ENCODE measurements at places on chromosomes 4 and X. TPM values are rescaled to one million over a fixed set of nuclear protein-coding genes. Genes with fewer than 3 reads are reported as not detected.

DNA sequence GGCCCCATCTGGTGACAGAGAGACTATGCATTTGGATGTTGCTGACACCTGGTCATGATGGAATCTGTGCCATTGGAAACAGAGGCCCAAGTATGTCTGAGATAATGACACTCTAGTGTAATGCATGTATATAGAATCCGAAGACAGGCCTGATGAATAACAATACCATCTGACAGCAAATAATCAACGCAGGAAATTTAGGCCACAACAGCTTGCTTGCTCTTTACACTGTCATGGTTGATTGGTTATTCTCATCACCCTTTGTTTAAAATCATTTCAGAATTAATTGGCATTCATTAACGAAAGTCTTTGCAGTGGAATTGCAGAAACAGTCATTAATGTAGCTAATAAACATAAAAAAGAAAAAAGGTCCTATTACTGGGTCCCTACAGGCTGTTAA is 194.8 kb downstream of the AFF2 start:
- no peak for DNase-seq

- DNase-seq, result no peak
These were observed 14.8 kb upstream of the MXD4 start for GRCh38 chr4:2276581-2277325.

GRCh38 chrX:68878977-68879645 is 50.3 kb downstream of the EFNB1 start:
- no peak for DNase-seq

- no peak for DNase-seq
These were observed 14.2 kb upstream of the OSTC start for GRCh38 chr4:108636246-108636645.

POU3F4 gene
- total RNA-seq, result not detected

DNA sequence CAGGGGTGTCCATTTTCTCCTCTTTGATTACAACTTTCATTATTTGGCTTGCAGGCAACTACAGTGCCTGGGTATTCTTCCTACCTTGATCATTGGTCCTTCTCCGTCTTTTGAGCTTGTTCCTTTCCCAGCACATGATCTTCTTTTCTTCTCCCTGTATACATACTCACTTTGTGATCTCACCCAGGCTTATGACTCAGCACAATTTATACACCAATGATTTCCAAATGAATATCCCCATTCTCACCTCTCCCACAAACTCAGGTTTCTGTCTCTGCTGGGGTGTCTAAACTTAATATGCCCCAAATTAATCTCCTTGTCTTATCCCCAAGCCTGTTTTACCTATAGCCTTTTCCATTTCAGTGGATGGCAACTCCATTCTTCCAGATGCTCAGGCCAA is 19.5 kb upstream of the C4orf54 start:
- no peak for DNase-seq

GRCh38 chr4:89305028-89305427 is 2.6 kb downstream of the GPRIN3 start:
- no peak for DNase-seq

PAK3 gene
- total RNA-seq, result 0.90 TPM

- DNase-seq, result no peak
These were observed 450.7 kb downstream of the UBE2NL start for GRCh38 chrX:144334577-144334976.

DNA sequence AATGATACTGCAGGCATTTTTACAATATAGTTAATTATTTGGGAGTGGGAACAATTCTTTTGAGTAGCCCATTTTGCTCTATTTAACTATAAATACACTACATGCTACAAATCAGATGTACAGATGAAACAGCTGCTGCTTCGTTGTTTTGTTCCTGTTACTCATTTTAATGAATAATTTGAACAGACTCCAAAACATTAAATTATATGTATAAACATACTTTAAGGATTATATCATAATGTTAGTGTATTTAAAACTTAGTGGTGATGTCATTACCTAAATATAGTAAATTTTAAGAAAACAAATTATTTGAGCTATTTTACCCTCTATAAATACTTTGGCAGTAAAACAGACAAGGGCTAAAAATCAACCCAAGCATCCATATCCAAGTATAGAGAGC is 60.7 kb downstream of the GAB1 start:
- peak; percentile 38 for DNase-seq

DNA sequence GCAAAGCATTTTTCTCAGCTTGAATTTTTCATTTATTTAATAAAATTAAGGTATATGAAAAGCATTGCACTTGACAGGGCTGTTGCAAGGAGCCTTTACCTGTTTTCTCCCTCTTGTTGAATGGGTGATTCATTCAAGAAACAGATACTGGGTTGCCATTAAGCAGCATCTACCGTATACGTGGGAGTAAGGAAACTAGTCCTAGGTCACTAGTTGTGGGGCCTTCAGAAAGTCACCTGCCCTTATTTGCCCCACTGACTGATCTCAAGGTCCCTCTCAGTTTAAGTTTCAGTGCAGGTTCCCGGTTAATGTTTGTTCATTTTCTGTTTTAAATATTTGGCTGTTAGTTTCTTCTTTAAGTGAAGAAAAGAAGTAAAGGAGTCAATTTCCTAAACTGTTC is 34.0 kb downstream of the LHFPL1 start:
- DNase-seq, result no peak

THAP9 gene
- 7.1 TPM for total RNA-seq

GRCh38 chr4:137238456-137239162 is 293.7 kb downstream of the PCDH18 start:
- no peak for DNase-seq

DNA sequence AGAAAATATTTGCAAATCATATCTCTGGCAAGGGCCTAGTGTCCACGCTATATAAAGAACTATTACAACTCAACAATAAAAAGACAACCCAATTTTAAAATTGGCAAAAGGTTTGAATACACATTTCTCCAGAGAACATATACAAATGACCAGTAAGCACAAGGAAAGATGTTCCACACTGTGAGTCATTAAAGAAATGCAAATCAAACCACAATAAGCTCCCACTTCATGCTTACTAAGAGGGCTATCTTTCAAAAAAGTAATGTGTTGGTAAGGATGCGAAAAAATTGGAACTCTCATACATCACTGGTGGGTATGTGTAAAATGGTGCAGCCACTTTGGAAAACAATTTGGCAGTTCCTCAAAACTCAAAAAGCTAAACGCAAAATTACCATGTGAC is 884.0 kb upstream of the INTU start:
- DNase-seq, result no peak

JADE3 gene
- 3.9 TPM for total RNA-seq

GRCh38 chr4:187127456-187127855 is 403.8 kb upstream of the FAT1 start:
- DNase-seq, result no peak

GRCh38 chr4:15755321-15756155 is 22.6 kb upstream of the CD38 start:
- DNase-seq, result peak; percentile 53

DNA sequence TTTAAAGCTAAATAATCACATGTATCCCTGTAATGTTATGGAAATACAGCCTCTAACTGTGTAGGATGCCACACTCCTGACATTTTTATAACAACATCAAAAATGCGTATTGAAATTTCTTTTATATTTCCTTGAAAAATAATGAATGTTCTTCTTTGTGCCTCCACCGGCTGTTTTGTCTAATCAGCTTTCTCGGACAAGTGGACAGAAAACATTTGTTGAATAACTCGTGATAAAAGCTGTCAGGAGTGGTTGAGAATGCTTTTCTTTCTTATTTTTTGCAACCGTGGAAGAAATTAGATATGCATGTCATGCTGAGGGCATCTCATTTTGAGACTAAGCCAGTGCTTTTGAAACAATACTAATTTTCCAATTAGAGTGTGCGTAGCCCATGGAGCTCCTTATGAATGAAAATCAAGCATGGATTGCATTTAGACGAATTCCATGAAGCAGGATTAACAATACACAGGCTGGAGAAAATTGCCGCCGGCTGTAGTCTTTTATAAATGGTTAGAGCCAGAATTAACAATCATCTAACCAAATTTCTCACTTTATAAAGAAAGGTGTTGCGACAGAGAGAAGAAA is 614.5 kb upstream of the LCORL start:
- no peak for DNase-seq

GRCh38 chrX:17844236-17844635 is 16.9 kb downstream of the RAI2 start:
- DNase-seq, result no peak

DOK7 gene
- total RNA-seq, result not detected

DNA sequence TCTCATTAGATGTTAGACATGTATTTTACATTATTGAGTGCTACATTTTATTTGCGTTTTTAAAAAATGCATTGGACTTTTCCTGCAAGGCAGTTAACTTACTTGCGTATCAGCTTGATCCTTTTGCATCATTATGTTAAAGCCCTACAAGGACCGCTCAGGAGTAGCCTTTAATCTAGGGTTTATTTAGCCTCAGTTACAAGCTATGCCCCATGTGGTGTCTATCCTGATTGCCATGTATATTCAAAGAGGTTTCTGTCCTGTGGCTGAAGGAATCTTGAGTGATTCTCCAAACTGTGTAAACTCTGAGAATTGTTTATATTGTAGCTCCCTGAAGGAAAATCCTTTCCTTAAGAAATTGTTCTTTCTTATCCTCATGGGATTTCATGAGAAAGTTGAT is 821.8 kb upstream of the AGA start:
- no peak for DNase-seq

DNA sequence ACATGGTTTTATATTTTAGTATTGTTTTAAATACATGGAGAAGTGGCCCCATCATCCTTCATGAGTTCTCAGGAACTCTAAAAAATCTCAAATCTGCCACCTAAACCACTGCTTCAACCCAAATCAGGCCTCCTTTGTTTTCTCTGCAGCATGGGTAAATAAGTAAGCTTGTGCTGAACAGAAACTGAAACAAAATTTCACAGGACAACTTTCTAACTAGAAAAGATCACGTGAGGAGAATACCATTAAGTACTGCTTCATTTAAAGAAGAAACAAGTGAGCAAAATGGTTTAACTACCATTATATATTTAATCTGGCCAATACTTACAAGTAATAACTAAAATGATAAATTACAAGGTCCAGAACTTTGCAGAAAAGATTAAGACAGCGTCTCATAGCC is 2.5 kb downstream of the ARAP2 start:
- no peak for DNase-seq

GRCh38 chr4:46994007-46994405 is 625 bp upstream of the GABRA4 start:
- DNase-seq, result no peak

- DNase-seq, result peak; percentile 47
These were observed 77.6 kb downstream of the ARHGAP6 start for GRCh38 chrX:11588097-11588496.

SERPINA7 gene
- not detected for total RNA-seq

FAM47E gene
- not detected for total RNA-seq

- no peak for DNase-seq
These were observed 64.8 kb upstream of the GK2 start for GRCh38 chr4:79472693-79473438.

SAT1 gene
- 75.7 TPM for total RNA-seq

GRCh38 chrX:76617020-76617419 is 189.5 kb downstream of the MAGEE1 start:
- DNase-seq, result no peak

DNA sequence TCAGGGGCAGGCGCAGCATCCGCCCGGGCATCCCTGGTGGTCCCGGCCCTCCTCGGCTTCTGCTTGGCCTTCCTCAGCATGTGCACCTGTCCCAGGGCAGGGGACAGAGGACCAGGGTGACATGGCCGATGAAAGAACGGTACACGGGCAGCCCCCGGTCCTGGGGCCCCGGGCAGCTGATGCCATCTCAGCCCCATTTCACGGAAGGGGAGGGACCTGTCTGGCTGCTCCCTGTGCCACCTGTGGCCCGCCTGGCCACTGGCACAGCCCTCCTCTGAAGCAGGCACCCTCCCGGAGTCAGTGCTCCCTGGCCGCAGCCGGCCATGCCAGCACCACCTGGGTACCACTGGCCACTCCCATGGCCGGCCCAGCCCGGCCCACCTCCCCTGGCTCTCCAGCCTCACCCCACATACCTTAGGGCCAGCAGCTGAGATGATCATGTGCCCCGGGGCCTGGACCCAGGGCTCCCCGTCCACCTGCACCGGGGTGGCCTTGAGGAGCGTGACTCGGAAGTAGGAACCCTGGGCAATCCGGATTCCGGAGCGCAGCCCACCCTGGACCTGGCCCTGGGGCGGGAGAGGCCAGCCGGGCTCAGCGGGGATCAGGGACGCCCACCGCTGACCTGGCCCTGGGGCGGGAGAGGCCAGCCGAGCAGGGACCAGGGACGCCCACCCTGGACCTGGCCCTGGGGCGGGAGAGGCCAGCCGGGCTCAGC is 12.6 kb downstream of the DGKQ start:
- no peak for DNase-seq

DNA sequence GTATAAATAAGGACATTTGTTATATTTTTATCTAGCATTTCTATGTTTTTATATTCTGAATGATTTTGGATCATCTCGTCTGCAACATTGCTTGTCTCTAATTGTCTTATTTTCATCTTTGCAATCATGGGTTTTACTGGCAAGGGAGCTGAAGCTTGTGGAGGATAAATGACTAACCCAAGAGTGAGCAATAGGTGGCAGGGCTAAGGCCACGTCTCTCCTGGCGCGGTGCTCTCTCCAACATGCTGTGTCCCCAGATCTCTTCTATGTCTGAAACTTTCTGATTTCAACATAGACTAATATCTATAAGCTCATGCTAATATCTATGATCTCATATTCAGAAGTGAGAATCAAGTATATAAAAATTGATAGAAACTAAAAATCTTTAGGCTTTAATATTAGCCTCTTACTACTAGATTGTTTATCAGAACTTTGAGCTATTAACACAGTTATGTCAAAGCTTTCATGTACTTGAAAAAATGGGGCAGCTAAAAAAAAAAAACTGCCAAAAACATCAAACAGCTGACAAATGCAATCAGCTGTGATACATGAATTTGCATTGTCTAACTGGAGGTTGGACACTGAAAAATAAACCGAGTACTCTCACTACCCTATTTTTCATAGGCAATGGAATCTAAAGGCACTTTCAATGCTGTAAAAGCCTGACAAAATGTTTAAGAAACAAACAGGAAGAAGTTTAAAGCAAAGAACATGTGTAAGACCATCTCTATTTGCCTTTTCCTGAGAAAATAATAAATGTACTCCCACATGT is 169.2 kb downstream of the TMA16 start:
- DNase-seq, result no peak

PNMA6A gene
- 1.3 TPM for total RNA-seq

All from fibroblast of the aortic adventitia (primary cell).